Stimulated activated CD4-positive, alpha-beta T cell treated with anti-CD3 and anti-CD28 coated beads, TNF-alpha, amount 100 ng/mL, for 24 hours (primary cell): ENCODE measurements at places on chromosomes 7 and 10.

DNA sequence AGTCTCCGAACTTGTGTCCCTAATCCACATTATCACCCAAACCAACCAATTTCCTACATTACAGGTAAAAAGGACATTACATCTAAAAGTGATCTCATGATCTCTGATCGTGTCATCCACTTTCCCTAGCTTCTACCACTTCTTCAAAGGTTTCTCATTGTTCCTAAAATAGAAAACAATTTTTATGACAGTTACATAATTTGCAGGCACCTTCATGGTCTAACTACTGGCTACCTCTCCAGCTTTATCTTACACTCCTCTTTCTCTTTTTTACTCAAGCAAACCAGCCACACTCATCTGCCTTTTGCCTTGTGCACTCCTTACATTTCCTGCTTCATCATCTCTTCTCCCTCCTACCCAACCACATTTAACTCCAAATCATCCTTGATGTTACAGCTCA lies 886.7 kb upstream of the SORCS1 start:
- DNase-seq: no peak

GRCh38 chr10:93475871-93476270 lies 6.3 kb downstream of the MYOF start:
- no peak for DNase-seq

DNA sequence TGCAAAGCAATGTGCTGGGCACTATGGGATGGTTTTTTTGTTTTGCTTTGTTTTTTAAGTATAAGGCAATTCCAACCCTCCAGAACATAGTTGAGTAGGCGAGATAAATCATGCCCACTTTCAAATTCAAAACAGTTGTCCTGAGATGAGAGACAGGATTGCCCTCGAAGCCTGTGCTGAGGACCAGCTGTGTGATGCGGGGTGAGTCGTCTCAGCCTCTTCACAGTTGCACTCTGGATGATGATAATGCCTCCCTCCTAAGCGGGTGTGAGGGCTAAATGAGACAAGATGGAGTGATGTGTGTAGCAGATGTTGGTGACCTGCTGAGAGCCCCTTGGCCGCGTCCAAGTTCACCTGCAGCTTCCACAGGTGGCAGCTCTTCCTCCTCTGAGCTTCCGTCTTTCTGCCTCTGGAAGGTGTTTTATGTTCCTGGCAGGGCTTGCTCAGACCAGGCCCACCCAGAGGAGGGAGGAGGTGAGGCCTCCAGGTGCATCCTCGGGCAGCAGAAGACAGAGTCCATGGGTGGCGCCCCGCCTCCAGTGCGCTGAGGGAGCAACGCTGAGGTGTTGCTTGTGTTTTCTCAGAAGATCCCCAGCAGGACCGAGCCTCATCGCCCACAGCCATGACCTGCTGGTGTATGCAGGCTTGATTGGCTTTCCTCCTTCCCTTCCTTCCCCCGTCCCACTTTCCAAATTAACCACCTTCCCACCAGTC lies 30.6 kb downstream of the ECHDC3 start:
- no peak for DNase-seq

GRCh38 chr7:123789206-123789784 lies 40.5 kb upstream of the WASL start:
- no peak for DNase-seq

DNA sequence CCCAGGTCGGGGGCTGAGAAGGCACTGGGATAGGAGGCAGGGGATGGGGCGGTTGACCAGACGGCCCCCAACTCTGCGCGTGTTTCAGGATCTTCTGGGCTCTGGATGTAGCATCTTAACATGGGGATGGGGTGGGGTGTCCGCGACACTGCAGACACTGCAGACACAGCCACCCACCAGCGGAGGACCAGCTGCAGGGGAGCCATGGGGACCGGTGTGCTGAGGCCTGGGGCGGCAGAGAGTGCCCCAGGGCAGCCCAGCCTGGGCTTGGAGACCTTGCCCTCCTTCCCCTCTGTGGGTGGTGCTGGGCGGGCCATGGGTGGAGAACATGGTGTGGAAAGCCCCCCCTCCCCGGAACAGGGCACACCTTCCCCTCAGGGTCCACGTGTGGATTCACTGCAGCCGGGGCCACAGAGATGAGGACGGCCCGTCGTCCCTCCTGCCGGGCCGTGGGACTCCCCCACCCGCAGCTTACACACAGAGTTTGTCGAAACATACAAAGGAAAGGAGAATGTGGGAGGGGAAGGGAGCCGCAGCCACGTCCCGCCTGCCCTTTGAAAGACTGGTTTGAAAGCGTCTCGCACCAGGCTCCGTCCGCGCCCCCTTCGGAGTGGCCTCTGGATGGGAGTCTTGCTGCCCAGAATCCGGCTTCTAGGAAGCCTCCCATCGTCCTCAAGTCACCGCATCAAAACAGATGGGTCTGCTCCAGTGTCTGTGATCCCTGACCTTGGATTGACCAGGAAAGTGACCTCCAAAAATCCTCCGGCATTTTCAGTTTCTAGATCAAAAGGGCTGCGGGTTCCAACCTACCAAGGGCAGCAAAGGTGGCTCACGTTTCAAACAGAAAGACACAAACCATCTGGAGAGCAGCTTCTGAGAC lies 91.5 kb upstream of the TCERG1L start:
- no peak for DNase-seq

GRCh38 chr10:64040781-64041180 lies 519.6 kb downstream of the REEP3 start:
- no peak for DNase-seq

DNA sequence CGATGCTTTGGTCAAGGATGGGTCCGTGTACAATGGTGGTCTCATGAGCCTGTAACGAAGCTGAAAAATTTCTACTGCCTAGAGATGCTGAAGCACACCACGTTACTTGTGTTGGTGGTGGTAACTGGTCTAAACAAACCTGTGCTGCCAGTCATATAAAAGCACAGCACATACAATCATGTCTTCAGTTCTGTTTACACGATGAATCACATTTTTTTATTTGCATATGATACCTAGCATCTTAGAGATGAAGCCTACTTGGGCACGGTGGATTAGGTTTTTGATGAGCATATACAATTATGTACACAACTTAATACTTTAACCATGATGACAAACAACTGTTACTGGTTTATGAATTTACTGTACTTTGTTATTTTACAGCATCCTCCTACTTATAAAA lies 201.0 kb downstream of the ZMYND11 start:
- DNase-seq: no peak
